ENCODE measurements at places on chromosomes 11 and 22.

- DNase-seq: no peak
- H3K4me1 ChIP-seq: no peaks in the 10 kb centered on the region
- no peak overlapping the region for H3K4me3 ChIP-seq
- H3K36me3 ChIP-seq: no peaks in the 10 kb centered on the region
Observed at GRCh38 chr22:44894782-44895181, 115.0 kb downstream of the PHF21B start.

DNA sequence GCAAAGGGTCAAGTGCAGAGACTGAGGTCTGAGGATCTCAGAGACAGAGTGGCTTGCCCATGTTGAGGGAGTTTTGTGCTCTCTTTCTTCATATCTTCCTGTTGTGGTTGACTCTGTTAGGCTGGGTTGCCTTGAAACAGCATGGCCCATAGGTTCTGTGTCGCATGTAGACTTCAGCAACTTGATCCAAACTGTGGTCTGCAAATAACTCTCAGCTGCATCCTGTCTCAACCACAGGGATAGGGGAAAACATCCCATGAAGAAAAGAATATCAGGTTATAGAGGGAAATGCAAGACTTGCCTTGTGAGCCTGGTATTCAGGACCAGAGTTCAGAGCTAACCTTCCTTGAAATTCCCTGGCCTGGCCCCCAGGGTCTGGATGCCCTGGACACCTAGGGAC lies 69.4 kb downstream of the FLI1 start:
- H3K4me3 ChIP-seq: no peak overlapping the region
- H3K4me1 ChIP-seq: no peaks in the 10 kb centered on the region
- DNase-seq: no peak
- no peaks in the 10 kb centered on the region for H3K36me3 ChIP-seq
- no peaks in the 10 kb centered on the region for H3K27me3 ChIP-seq

- no peaks in the 10 kb centered on the region for H3K27me3 ChIP-seq
- H3K4me1 ChIP-seq: no peaks in the 10 kb centered on the region
- H3K4me3 ChIP-seq: no peak overlapping the region
- no peak overlapping the region for H3K27ac ChIP-seq
- H3K36me3 ChIP-seq: no peaks in the 10 kb centered on the region
Observed at GRCh38 chr22:30516731-30517130, 11.2 kb upstream of the SEC14L4 start.

DNA sequence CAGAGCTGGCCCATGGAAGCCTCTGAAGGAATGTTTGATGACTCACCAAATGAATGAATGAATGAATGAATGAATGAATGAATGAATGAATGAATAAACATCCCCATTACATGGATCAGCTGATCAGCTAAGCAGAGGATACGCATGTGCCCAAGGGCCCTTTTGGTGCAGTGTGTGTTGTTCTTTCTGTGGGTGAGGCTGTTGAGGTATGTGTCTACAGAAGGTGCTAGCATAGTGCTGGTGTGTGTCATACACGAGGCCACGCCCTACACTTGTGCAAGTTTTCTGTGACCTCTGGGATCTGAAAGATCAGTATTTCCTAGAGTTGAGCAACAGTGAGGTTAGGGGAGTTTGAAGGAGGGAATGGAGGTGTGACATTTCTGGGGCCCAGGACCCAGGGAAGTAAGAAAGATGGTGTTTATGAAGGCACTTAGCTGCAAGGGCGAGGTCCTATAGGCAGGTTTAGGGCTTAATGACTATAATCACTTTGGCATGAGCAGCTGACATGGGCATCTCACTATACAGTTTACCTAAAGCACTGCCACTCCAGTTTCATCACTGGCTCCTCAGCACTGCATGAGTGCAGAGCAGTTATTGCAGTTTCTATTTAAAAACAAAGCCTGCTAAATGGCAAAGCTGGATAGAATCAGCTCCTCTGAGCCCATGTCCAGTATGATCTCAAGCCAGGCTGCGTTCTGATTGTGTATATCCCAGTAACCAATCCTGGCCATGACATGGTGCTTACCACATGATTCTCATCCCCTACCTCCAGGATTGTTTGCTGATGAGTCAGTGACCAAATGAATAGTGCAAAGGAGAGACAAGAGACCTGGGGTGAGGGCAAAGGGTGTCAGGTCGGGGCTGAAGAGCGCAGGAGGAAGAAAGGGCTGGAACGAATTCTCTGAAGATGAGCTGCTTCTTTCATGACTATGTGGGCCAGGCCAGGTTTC lies 36.4 kb upstream of the E2F8 start:
- no peak for DNase-seq
- no peaks in the 10 kb centered on the region for H3K4me1 ChIP-seq
- H3K27me3 ChIP-seq: no peaks in the 10 kb centered on the region

DNA sequence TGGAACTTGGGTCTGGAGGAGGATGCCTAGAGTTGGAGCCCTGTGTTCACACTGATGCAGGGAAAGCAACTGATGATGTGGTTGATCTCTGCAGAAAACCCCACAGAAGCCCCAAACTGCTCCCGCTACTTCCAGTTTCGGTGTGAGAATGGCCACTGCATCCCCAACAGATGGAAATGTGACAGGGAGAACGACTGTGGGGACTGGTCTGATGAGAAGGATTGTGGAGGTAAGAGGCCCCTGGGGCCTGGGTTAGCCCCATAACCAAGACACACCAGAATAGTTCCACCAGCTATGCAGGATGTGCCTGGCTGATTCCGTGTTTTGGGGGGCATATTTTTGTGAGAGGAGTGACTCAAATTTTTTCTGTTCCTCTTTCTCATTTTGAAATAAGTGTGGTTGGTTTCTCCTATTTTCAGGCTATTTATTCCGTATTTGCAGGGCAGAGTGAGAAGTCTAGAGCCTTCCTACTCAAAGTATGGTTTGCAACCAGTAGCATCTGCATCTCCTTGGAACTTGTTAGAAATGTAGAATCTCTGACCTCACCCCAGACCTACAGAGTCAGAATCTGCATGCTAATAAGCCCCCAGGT lies 137.3 kb upstream of the SORL1-AS1 start:
- no peaks in the 10 kb centered on the region for H3K4me1 ChIP-seq
- no peak for DNase-seq
- H3K36me3 ChIP-seq: no peaks in the 10 kb centered on the region
- no peak overlapping the region for H3K27ac ChIP-seq
- no peaks in the 10 kb centered on the region for H3K27me3 ChIP-seq

- H3K4me3 ChIP-seq: no peak overlapping the region
- no peaks in the 10 kb centered on the region for H3K4me1 ChIP-seq
- H3K27ac ChIP-seq: no peak overlapping the region
- H3K36me3 ChIP-seq: no peaks in the 10 kb centered on the region
Observed at GRCh38 chr22:49929211-49929979, 11.0 kb downstream of the CRELD2 start.

DNA sequence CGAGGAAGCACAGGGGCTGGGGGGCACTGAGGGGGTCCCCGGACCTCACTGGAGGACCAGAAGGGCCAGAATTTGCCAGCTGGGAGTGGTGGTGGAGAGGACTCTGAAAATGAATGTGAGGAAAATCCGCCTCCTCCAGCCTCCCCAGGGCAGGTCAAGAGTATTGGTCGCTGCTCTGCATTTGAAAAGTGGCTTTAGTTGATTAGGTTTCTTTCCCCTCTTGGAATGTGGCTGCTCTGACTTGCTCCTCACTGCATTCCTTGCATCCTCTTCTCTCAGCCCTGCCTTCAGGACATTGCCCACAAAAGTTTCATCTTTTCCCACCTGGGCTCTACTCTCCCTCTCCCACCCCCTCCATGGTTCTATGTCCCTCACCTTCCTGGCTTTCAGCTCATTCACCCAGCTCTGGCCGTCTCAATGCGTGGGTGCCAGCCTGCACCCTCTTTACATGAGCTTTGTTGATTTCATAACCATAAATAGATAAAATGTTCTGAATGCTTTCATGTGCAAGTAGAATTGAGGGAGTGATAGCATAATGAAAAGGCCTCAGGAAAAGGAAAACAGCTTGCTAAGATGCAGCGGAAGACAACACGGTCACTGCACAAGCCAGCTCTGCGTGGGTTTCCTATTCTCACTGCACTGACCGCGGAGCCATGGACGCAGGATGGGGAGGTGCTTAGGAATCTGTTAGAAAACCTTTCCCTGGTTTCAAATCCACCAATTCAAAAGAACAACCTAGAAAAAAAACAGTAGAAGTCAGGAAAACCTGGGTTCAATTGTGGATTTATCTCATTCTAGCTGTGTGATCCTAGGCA lies 6.5 kb upstream of the NPAS4 start:
- H3K36me3 ChIP-seq: no peaks in the 10 kb centered on the region
- no peak for DNase-seq
- no peak overlapping the region for H3K27ac ChIP-seq
- H3K4me1 ChIP-seq: peaks cover under 1% of the 10 kb centered on the region
- no peak overlapping the region for H3K4me3 ChIP-seq

DNA sequence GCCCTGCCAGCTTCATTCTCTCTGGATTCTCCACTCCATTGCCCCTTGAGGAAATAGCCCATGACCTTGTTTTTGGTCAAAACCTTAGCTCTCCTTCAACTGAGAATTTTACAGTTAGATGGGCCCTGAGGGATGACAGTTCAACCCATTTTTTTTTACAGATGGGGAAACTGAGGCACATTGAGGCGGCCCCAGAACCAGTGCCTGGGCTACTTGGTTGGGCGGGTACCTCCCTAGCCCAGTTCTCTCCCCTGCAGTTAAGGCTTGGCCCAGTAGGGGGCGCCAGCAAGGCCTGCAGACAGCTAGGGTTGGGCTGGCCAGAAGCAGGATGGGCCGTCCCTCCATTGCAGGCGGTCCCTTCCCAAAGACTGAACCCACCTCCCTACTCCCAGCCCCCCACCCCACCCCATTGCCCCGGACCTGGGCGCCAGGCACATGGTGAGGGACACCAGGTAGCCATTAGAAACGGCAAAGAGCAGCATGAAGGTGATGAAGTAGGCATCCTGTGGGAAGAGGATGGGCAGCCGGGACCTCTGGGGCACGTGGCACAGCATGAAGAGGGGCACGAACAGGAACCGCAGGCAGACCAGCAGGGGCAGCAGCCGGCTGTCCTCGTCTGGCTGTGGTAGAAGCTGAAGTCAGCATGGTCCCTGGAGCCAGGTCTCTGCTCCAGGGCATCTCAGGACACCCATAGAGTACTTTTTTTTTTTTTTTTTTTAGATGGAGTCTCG lies 7.6 kb downstream of the SLC29A2 start:
- H3K4me3 ChIP-seq: no peak overlapping the region
- H3K27ac ChIP-seq: no peak overlapping the region
- H3K4me1 ChIP-seq: no peaks in the 10 kb centered on the region

- DNase-seq: no peak
- H3K27ac ChIP-seq: peak overlapping the region; percentile 66
- no peaks in the 10 kb centered on the region for H3K4me1 ChIP-seq
- no peak overlapping the region for H3K4me3 ChIP-seq
- H3K27me3 ChIP-seq: no peaks in the 10 kb centered on the region
Observed at GRCh38 chr11:125932301-125932700, 13.5 kb upstream of the VSIG10L2 start.

DNA sequence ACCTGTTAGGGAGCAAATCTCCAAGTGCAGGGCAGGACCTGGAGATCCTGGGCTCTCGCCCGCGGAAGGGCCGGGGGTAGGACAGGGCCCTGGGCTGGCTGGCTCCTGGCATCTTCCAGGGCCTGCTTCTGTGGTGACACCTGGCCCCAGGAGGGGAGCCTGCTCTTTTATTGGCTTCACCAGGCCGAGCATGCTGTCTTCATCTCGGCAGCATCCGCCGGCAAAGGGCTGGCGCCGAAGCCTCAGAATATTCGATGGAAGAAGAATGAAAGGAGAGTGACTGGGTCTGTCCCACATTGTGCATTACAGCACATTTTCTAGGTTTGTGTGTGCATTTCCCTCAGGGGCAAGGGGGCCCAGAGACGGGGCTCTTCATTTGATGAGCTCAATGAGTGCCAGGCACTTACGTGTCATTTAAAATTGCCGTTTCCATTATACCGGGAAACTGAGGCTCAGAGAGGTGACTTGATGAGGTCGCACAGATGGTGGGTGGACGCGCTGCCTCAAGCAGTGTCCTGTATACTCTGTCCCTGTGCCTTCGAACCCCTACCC lies 70.0 kb downstream of the RBX1 start:
- H3K4me1 ChIP-seq: no peaks in the 10 kb centered on the region
- peak overlapping the region; percentile 97 for H3K27ac ChIP-seq
- no peaks in the 10 kb centered on the region for H3K27me3 ChIP-seq
- DNase-seq: peak; percentile 20
- peak overlapping the region; percentile 75 for H3K4me3 ChIP-seq

DNA sequence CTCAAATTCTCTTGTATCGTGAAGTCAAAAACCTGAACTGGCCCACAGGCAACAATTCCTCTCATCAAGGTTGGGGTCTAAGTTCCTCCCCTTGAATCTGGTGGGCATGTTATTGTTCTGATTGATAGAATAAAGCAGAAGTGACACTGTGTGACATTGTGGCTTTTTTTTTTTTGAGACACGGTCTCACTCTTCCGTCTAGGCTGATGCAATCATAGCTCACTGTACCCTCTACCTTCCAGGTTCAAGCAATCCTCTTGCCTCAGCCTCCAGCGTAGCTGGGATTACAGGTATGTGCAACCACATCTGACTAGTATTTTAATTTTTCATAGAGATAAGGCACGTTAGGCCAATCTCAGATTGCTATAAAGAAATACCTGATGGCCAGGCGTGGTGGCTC lies 8.9 kb upstream of the PELI3 start:
- H3K27me3 ChIP-seq: no peaks in the 10 kb centered on the region
- DNase-seq: no peak
- no peak overlapping the region for H3K27ac ChIP-seq
- H3K36me3 ChIP-seq: no peaks in the 10 kb centered on the region
- no peak overlapping the region for H3K4me3 ChIP-seq

- H3K36me3 ChIP-seq: no peaks in the 10 kb centered on the region
- H3K27me3 ChIP-seq: no peaks in the 10 kb centered on the region
Observed at GRCh38 chr11:133052537-133052936, 479.8 kb downstream of the OPCML start.

GRCh38 chr22:43393132-43393843 lies 18.5 kb upstream of the MPPED1 start:
- H3K4me3 ChIP-seq: no peak overlapping the region
- no peak for DNase-seq
- no peak overlapping the region for H3K27ac ChIP-seq
- H3K36me3 ChIP-seq: no peaks in the 10 kb centered on the region
- H3K4me1 ChIP-seq: no peaks in the 10 kb centered on the region

DNA sequence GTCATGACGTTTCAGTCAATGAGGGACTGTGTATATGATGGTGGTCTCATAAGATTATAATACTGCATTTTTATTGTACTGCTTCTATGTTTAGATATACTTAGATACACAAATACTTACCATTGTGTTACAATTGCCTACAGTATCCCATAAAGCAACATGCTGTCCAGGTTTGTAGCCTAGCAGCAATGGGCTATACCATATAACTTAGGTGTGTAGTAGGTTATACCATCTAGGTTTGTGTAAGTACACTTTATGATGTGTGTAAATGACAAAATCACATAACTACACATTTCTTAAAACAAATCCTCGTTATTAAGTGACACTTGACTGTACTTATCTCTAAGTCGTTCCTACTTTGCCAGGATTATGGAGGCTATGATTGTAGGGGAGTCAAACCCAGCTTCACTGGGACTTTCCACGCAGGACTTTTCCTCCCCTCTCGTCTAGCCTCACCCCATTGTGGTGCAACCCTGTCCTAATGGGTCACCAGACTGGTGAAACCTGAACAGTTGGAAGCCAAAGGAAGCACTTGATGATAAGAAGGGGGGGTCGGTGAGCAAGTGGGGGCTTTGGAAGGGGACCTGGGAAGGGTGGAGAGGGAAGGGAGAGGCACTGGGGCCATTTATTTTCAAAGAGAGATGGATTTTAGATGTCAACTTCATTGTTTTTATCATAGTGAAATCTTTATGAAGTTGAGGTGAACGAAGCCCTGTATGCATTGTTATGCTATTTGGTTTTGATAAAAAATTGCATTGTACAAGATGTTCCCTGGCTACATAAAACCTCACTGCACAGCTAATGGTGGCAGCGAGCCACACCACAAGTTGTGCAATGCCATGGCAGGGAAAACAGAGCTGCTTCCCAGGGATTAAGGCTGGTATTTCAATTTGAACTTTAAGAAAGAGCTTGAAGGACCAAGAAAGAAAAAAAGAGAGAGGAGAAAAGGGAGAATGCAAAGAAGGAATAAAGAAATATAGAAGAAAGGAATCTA lies 129.1 kb downstream of the EHF start:
- H3K27ac ChIP-seq: no peak overlapping the region
- no peaks in the 10 kb centered on the region for H3K4me1 ChIP-seq

All from uterus (tissue), 4 donors.